Naive thymus-derived CD8-positive, alpha-beta T cell (primary cell): ENCODE measurements at places on chromosomes 4 and X. TPM values are rescaled to one million over a fixed set of nuclear protein-coding genes. Genes with fewer than 3 reads are reported as not detected.

GRCh38 chr4:20430259-20430941 is 178.7 kb downstream of the SLIT2 start:
- no peaks in the 10 kb centered on the region for H3K36me3 ChIP-seq
- H3K4me1 ChIP-seq, result no peaks in the 10 kb centered on the region
- no peak overlapping the region for H3K27ac ChIP-seq
- no peak overlapping the region for H3K4me3 ChIP-seq

- H3K4me1 ChIP-seq, result no peaks in the 10 kb centered on the region
- no peak overlapping the region for H3K4me3 ChIP-seq
- H3K27ac ChIP-seq, result no peak overlapping the region
- no peaks in the 10 kb centered on the region for H3K27me3 ChIP-seq
Observed at GRCh38 chrX:10032147-10032546, 65.0 kb downstream of the CLDN34 start.

MAGEA11 gene
- total RNA-seq, result not detected

STPG2 gene
- 0.47 TPM for total RNA-seq

POU4F2 gene
- total RNA-seq, result not detected

GC gene
- total RNA-seq, result not detected
